ENCODE measurements at places on chromosomes 4 and X. TPM values are rescaled to one million over a fixed set of nuclear protein-coding genes. Genes with fewer than 3 reads are reported as not detected.
A peak's percentile ranks its signal among the peaks of the same experiment; 100 is the strongest.

Gene USP51
- total RNA-seq: not detected

Gene MBTPS2
- 16.9 TPM for total RNA-seq

Gene GSTCD
- total RNA-seq: 11.4 TPM

Gene ADH6
- not detected for total RNA-seq

Gene TMPRSS11A
- total RNA-seq: not detected

Gene ARX
- total RNA-seq: not detected

Gene ETDB
- not detected for total RNA-seq

Gene TSPAN6
- total RNA-seq: 49.6 TPM

DNA sequence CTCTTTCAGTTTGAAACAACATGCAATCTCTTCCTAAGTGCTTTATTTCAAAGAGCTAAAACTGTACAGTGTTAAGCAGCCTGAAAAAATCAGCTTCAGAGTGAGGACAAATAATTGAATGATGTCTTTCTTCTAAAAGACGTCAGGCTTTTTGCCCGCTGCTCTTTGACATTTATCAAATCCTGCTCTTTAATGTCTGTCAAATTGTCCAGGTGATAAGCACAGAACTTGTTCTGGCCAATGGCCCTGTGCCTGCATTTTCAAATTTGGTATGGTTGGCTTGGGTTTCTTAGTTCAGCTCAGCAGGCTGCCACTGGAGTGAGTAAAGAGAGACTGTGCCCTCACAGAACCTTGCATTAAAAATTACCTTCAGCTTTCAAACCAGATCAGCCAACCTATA lies 712.9 kb upstream of the LCORL start:
- no peak for DNase-seq

DNA sequence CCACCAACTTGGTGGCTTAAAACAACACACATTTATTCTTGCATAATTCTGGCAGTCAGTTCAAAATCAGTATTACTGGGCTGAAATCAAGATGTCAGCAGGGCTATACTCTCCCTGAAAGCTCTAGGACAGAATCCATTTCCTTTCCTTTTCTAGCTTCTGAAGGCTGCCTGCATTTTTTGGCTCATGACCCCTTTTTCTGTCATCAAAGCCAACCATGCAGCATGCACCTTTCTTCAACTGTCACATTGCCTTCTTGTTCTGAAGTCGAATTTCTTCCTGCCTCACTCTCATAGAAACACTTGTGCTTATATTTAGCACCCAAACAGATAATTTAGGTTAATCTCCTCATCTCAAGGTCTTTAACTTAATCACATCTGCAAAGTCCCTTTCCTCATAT lies 79.8 kb upstream of the PPP1R2C start:
- DNase-seq: no peak

GRCh38 chr4:175424111-175424510 lies 388.0 kb downstream of the GPM6A start:
- no peak for DNase-seq

- DNase-seq: no peak
Measured at GRCh38 chr4:8549352-8549931, 30.8 kb upstream of the GPR78 start.

GRCh38 chr4:153233761-153234371 lies 29.6 kb downstream of the TRIM2 start:
- DNase-seq: peak; percentile 94

- DNase-seq: no peak
Measured at GRCh38 chr4:127641524-127641923, 8.8 kb downstream of the INTU start.

DNA sequence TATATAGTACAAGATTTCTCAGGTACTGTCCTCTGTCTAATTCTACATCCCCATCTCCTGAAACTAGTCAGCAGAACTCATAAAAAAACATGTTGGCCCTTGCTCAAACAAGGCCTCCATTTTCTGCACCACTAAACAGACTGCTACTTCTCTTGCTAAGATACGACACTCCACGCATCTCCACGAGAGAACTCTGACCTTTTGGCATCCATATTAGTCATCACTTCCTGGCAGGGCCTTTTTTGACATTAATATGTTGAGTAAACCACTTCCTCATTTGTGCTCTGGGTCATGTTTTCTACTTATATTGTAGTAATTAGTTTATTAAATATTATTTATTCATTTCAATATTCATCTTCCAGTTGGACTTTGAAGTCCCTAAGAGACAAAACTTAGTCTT lies 65.6 kb downstream of the DCAF8L1 start:
- no peak for DNase-seq

GRCh38 chrX:150365990-150366911 lies 3.1 kb downstream of the MAMLD1 start:
- no peak for DNase-seq

GRCh38 chr4:67346654-67347053 lies 198.6 kb downstream of the CENPC start:
- DNase-seq: no peak

GRCh38 chrX:8868906-8869305 lies 67.7 kb upstream of the FAM9A start:
- DNase-seq: no peak

- no peak for DNase-seq
Measured at GRCh38 chr4:4427121-4427870, 40.4 kb downstream of the NSG1 start.

- no peak for DNase-seq
Measured at GRCh38 chrX:12228862-12229261, 90.6 kb downstream of the FRMPD4 start.

GRCh38 chr4:42083816-42084215 lies 68.6 kb downstream of the BEND4 start:
- no peak for DNase-seq

DNA sequence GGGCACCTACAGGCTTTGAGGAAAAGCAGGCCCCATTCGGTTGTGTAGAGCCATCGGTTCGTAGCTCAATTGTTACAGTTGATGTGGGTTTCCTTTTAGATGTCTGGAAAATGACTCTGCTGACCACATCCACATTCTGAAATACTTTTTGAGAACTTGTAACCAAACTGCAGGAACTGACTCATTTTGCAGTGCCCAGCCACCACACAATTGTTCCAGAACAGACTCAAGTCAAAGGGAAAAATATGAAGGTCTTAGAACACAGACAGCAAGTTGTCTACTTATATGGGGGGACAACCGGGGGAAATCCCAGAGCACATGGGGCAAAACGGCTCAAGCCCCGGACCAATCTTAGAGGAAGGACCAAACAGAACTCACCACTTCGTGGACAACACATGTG lies 557.6 kb upstream of the DIPK2B start:
- no peak for DNase-seq

DNA sequence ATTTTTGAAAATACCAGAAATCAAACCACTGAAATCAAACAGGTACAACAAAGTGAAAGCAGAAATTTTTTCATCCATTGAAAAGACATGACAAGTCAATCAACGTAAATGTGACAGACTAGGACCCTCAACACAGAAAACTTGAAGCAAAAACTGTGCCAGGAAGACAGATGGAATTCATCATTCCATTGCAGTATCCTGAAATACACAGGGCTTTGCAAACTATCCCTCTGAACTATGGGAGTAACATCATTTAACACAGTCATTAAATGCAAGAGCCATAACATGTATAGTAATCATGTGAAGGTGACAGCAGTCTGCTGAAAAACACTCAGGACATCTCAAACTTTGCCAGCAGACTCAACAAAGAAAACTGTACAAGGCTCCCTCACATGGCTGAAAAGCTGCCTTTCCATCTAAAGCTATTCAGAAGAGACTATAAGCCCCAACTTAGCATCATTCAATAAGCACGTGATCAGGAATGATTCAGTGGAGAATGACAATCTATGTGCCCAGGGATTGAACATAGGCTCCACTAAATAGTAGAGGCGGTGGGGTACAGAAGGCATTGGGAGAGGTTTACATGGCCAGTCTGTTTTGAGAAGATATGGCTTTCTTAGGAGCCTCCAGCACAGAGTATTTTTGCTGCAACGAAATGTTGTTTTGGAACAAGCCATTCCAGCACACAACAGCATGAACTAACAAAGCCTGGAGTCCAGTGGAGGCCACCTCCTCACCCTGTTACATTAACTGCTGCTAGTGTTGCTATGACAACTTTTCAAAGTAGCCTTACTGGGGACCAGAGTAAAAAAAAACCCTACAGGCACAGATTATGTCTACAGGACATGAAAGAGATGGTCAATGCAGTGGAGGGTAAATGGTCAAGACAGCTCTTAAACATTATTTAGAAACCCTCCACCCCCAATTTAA lies 274.5 kb upstream of the NOCT start:
- DNase-seq: no peak

GRCh38 chr4:158350161-158350560 lies 139.9 kb downstream of the TMEM144 start:
- DNase-seq: no peak

DNA sequence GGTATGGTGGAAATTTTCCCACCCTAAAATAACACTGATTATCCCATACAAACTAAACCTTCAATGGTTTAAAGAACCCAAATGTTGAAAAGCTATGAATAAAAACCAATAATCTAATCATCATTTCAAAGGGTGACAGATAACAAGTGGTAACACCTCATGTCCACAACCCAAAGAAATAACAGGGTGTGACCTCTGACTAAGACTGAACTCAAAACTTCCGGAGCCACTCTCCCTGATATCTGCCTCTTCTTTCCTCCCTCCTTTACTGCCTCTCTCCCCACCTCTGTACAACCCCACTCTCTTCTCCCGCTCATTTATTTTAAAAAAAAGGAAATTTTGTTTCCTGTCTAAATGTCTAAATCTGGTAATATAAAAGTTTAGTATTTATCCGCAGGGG lies 11.5 kb downstream of the FBXW7 start:
- DNase-seq: no peak

GRCh38 chr4:73415807-73416238 lies 11.7 kb downstream of the ALB start:
- DNase-seq: no peak

DNA sequence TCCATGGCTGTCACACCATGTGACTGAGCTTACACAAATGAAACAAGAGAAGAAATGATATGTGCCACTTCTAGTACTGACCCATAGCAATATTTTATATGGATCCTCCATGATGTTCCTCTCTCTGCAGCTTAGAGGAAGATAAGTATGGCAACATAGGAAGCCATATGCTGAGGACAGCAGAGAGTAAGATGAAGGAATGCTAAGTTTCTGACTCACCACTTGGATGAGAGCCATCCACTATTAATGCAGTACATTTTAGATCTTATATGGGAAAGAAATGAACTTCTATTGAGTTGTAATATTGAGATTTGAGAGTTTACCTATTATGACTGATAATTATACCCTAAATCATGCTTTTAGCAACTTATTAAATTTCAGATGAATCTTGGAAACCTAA lies 386.9 kb upstream of the MAOA start:
- DNase-seq: no peak

- DNase-seq: no peak
Measured at GRCh38 chrX:150409964-150410363, 46.8 kb downstream of the MAMLD1 start.

All from PC-9 (cell line).